BE2C (cell line): ENCODE measurements at places on chromosomes 11 and 22.

DNA sequence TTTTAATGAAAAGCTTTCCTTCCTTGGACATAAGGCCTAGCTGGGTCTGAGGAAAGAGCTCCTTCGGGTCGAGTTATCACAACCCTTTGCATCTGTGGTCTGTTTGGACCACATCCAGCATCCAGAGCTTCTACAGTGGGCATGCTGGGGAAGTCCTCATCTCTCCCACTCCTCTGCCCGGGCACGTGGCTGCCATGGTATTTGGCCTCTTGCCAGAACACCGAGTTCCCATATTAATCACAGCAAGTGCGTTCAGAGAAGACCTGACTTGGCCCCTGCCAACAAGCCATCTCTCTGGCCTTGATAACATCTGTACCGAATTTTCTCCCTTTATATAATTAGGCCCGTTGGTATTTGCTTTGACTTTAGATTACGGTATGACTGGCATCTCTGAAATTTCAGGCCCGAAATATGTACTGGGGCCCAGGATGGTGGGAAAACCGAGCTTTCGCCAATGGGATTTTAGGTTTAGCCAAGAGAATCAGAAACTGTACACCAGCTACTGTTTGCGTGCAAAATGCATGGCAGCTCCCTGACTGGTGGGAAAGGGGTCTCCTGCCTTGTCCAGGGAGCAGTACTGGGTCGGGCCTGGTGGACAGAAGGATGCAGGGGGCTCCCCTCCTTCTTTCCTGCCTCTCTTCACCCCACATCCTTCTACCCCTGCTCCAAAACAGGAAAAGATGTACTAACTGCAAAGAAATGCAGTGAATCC lies 90.0 kb downstream of the MICAL2 start:
- peak; percentile 42 for DNase-seq

DNA sequence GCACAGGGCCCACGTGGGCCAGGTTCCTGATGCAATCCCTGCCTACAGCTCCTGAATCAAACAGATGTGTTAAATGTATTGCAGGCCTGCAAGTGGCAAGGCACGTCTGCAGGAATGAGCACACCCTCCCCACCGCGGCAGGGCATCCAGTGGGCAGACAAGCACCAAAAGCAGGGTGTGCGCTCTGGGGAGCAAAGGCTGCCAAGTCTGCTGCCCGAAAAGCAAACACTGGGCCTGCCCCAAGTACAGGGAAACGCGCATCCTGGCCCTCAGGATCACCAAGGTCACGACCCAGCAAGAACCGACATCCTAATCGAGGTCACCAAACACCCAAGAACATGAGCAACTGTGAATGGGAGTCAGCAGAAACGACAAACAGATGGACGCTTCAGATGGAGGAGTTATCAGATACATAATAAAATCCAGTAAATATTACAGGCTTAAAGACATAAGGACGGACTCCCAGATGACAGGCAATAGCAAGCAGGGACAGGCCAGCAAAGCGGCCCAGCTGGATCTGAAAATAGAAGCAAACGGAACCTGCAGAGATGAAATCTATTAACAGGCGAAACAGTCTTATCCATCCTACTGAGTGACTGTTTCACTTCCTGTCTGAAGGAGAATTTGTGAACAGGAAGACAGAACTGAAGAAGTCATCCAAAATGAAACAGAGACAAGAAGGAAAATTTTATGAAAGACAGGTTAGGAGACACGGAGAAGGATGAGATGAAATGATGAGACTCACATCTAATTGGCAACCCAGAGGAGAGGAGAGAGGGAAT lies 26.7 kb downstream of the CARS1 start:
- DNase-seq, result no peak

- no peak for DNase-seq
Measured at GRCh38 chr11:108873941-108874340, 209.1 kb downstream of the DDX10 start.

DNA sequence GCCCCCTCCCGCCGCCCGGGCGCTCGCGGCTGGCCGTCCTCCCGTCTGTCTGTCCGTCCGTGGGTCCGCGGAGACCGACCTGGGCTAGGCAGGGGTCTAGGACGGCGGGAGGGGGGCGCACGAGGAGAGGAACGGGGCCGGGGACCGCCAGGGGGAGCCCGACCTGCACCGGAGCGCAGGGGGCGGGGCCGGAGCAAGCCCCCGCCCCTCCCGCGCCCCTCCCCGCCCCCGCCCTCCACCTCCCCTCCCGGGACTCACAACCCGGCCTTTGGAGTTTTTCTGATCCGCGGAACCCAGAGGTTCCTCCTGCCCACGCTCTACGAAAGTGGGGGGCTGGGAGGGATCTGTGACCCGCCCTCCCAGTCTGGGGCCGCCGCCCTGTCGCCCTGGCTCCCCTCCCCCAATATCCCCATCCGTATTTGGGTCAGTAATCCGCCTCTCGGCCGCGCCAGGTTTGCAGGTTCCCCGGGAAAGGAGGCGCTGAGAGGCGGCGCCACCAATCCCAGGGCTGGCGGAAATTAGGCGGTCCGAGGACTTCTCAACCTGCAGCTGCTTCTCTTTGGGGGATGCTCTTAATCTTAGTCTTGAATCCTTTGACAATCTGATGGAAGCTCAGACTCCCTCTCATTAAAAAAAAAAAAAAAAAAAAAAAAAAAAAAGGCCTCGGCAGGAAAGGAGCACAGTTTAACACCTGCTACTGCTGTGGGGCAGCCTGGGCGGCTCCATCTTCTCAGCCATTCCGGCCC lies 925 bp upstream of the KCNJ11 start:
- peak; percentile 73 for DNase-seq

DNA sequence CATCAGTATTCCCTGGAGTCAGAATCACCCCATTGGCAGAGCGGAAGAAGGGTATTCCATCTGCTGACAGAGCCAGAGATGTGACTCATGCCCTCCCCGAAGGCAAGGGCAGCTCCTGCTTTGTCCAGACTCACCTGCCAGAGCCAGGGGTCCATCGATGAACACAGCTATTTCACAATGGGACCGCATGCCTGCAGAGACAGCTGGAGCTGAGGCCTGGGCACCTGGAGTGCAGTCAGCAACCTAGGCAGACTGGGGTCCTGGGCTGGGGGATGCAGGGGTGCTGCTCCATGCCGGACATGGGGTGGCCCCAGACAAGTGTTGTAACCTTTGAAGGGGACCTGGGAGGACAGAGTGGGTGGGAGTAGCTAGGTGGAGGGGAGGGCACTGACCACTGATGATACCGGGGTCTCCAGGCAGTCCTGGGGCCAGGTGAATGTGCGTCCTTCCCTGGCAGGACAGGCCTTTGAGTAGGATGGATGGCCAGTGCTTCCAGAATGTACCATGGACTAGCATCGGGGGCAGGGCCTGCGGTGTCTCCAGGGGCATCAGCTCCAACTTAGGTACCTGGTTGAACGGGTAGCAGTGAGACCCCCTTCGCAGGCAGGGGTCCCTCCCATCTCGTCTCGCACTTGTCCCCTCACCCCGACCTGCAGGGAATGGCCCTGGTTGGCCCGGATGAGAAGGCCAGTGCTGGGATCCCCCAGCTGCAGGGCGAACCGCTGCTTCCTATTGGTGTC lies 1.7 kb downstream of the TRPT1 start:
- no peak for DNase-seq

- no peak for DNase-seq
Measured at GRCh38 chr11:61976420-61976800, 9.0 kb upstream of the FTH1 start.

- DNase-seq, result no peak
Measured at GRCh38 chr22:42873356-42873755, 16.3 kb upstream of the ARFGAP3 start.

DNA sequence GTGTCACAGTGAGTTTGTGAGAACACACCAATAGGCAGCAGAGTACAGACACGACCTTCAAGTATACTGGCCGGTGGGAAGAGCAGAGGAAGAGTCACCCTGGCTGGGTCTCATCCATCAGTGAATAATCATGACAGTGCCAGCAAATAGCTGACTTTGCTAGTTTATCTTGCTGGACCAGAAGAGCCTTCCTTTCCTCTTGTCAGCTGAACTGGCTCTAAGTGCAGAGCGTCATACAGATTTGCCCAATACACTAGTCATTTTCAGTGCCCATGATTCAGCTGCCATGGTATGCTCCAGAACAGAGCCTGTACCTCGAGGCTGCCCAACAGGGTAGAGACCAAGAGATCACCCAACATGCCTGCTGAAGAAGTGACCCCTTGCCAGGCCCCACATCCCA lies 82.9 kb upstream of the TBCEL start:
- no peak for DNase-seq

DNA sequence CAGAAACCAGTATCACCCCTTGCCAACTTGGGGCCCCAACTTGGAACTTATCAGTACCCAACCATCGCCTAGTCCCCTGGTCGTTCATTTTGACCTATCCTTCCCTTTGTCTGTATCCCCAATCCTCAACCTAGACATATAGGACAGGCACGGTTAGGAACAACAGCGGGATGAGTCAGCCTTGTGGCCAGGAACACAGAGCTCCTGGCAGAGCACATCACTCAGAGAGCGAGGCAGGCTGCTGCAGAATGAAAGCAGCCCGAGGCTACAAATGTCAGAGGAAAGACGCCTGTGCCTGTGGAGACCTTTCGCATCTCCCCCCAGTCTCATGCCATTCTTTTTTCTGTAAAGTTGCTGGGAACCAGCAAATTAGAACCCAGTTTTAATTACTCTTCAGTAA lies 14.6 kb downstream of the DKK3 start:
- peak; percentile 77 for DNase-seq

- DNase-seq, result no peak
Measured at GRCh38 chr11:13917904-13918303, 44.6 kb upstream of the SPON1 start.

GRCh38 chr22:29450222-29450621 lies 11.8 kb downstream of the RFPL1 start:
- no peak for DNase-seq

- no peak for DNase-seq
Measured at GRCh38 chr11:70916351-70916750, 336.0 kb downstream of the SHANK2 start.

GRCh38 chr11:109554951-109555350 lies 133.0 kb downstream of the C11orf87 start:
- DNase-seq, result no peak

DNA sequence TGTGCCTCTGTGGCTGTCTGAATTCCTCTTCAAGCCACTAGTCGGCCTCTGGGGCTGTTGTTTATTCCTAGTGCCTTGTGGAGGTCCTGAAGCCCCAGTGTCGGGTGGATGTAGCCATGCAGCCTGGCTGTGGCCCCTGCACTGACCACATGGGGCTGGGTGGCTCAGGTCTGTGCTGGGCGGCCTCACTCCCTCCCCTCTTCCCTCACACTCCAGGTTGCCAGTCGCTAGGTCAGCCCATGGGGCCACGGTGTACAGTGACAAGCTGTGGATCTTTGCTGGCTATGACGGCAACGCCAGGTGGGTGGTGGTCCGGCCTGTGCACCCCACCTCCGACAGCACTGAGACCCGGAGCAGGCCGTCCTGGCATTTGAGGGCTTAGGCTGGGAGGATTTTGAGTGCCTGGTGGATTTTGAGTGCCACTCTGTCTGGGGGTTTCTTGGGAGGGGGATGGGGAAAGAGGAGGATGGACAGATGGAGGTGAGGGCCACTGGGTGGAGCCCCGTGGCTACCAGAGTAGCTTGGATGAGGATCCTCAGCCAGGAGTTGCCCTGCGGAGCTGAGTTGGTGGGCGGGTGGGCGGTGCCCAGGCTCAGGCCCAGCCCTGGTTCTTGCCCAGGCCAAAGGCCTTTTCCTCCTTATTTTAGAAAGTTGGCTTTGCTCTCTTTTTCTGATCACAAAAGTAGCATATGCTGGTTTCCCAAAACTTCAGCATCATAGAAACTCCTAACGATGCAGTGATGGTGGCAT lies 6.7 kb downstream of the LZTR1 start:
- DNase-seq, result no peak

- DNase-seq, result no peak
Measured at GRCh38 chr11:122048401-122048800, 67.6 kb downstream of the BLID start.

DNA sequence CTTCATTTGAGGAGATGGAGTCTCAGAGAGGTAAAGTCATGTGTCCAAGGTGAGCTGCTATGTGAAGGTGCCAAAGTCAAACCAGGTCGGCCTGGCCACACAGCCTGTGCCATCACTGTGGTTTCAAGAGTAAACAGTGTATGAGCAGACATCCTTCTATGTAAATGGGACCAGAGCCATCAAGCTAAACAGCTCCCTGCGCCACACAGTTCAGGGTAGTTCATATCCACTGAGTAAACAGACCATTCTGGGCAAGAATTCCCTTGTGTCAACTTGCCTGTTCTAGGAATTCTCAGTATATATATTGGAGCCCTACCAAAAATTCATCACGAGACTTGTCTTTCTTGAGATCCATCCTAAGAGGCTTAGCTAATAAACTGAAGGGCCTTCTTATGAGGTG lies 77.5 kb downstream of the AMOTL1 start:
- no peak for DNase-seq

GRCh38 chr11:72349616-72350218 lies 84.6 kb downstream of the CLPB start:
- DNase-seq, result peak; percentile 98

DNA sequence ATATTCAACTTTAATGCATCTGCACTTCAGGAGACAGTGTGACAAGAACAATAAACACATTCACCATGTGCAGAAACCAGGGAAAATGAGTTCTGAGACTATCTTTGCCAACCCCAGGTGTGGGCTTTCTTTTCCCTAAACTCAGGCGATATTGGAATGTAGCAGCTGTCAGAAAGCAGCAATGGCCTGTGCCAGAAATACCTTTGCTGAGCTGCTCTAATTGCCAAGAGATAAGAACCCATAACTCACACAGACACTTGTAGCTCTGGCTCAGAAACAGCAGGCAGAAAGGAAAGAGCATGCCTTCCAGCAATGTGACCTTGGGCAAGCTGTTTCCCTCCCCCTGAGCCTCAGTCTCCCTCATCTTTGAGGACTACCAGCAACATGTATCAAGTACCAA lies 77.6 kb downstream of the PLEKHA7 start:
- no peak for DNase-seq

GRCh38 chr11:39817241-39817640 lies 1642.2 kb downstream of the LRRC4C start:
- no peak for DNase-seq

DNA sequence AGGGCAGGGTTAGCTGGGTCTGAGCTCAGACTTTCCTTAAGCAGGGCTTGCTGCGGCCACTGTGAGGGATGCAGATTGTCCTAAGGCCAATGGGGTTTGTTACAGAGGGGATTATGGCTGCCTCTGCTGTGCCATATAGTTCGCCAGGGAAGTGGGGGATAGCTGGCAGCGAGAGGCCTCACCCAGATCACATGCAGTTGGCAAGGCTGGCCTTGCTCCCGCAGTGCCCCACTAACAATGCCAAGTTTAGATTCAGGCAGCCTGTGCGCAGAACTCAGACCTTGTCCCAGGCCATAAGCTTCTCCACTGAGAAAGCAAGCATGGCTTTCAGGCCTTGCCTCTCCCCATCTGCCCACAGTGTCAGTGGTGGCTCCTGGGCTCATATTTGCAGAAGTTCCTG lies 4.7 kb upstream of the APOL2 start:
- DNase-seq, result no peak

- DNase-seq, result no peak
Measured at GRCh38 chr11:65501472-65502273, 2.8 kb downstream of the MALAT1 start.

- peak; percentile 63 for DNase-seq
Measured at GRCh38 chr11:17063171-17064002, 14.1 kb downstream of the RPS13 start.
